Kidney capillary endothelial cell (primary cell): ENCODE measurements at places on chromosomes 2 and 18.
A peak's percentile ranks its signal among the peaks of the same experiment; 100 is the strongest.

GRCh38 chr2:200364142-200364541, 57.6 kb downstream of the SPATS2L start:
- no peak for DNase-seq

DNA sequence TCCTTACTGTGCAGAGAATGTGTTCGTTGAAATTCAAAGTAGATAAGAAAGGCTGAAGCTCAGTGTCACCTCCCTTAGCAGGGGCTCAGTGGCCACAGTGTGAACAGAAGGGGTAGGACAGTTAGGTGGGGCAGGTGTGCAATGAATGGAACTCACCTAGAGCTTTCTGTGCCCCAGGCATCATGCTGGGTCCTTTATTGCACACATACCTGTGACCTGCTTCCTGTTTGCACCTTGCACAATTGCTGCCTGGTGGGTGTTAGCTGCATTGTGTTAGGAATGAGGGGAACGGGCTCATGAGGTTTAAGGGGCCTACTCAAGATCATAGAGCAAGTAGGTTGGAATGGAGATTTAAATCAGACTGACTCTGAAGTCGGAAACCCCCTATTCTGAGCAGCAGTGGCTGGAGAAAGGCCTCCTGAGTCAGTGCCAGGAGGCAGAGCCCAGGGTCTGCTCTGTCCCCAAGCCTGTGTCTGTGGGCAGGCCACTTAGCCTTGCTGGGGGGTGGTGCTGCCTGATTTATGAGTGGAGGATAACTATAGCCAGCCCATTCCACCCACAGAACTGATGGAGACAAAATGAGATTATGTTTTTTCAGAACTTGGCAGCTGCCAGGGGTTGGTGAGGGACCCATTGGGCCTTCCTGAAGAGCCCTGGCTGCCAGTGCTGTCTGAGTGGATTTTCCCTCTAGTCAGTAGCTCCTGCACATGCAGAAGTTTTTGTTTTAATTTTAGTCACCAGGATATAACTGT, 76.2 kb downstream of the NPAS2 start:
- no peak for DNase-seq

- DNase-seq: peak; percentile 93
Observed at GRCh38 chr2:1556776-1557466, 143.7 kb downstream of the TPO start.

DNA sequence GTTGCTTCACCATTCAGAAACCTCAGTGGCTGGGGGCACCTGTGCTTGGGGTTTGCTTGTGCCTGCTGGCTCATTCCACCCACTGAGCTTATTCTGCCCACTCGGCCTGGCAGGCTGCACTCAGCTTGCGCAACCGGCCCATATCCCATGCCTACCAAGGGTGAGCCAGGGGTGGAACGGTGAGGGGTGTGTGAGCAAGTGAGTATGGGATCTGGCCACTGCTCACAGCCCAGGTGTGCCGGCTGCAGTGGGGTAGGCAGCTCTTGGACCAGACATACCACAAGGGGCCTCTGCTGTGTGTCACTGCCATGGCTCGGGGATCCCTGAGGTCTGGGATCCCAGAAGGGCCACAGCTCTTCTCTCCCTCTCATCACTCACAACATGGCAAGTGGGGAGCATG, 1000.5 kb upstream of the CRIM1 start:
- no peak for DNase-seq

- peak; percentile 25 for DNase-seq
Observed at GRCh38 chr2:183059561-183059960, 19.0 kb upstream of the DUSP19 start.

- no peak for DNase-seq
Observed at GRCh38 chr2:128154225-128154624, 63.2 kb downstream of the UGGT1 start.

- no peak for DNase-seq
Observed at GRCh38 chr2:195395362-195395761, 261.7 kb upstream of the SLC39A10 start.

DNA sequence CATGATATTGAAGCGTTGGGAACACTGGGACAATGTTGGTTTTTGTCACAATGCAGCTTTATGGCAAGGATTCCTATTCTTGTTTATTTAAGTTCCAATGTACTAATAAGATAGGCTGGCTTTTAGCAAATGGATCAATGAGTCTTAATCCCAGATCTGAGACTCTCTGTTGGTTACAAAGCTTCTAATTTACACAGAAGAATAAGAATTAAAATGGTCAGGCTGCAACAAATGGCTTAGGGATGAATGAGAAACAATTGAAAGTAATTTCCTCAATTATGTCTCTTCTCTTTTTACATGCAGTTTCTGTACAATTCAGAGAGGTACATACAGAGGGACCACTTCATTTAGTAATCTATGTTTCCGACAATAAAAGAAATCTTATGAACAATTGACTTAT, 640.4 kb downstream of the NRXN1 start:
- DNase-seq: no peak

DNA sequence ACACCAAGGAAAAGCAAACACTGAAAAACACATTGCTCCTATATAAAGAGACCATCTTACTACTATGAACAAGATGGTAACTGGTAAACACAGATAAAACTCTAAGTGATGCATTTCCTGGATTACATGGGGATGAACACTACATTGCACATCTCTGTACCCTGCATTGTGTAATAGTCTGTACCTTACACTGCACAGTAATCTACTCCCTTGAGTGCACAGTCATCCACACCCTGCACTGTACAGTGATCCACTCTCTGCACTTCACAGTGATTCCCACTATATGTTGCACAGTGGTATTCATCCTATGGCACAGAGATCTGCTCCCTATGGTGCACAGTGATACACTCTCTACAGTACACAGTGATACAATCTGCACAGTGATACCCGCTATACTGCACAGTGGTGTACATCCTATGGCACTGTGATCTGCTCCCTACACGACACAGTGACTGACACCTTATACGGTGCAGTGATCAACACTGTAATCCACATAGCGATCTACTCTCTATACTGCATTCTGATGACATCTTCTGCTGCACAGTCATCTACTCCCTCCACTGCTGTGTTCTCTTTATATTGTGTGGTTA, 462.2 kb upstream of the RGPD4 start:
- DNase-seq: no peak

- DNase-seq: no peak
Observed at GRCh38 chr2:239181903-239182581, 218.8 kb downstream of the HDAC4 start.

- DNase-seq: no peak
Observed at GRCh38 chr18:8745355-8746014, 40.1 kb downstream of the MTCL1 start.

GRCh38 chr18:69934601-69935265, 12.9 kb downstream of the CD226 start:
- no peak for DNase-seq

DNA sequence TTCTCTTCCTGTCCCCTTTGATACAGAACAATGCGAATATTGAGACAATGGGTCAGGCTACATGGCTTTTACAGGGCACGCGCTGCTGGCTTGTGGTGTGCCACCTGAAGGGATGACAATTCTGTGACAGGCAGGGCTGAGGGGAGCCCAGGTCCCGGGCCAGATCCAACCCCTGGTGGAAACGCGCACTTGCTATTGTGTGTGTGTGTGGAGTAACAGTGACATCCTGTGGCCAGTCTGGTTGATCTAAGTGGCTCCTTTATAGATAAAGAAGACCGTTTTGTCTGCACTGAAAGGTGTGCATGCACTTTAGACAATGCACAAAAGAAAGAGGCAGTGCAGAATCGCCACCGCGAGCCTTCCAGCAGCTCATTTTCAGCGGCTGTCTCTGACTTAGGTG, 273.6 kb downstream of the HRH4 start:
- DNase-seq: peak; percentile 5

DNA sequence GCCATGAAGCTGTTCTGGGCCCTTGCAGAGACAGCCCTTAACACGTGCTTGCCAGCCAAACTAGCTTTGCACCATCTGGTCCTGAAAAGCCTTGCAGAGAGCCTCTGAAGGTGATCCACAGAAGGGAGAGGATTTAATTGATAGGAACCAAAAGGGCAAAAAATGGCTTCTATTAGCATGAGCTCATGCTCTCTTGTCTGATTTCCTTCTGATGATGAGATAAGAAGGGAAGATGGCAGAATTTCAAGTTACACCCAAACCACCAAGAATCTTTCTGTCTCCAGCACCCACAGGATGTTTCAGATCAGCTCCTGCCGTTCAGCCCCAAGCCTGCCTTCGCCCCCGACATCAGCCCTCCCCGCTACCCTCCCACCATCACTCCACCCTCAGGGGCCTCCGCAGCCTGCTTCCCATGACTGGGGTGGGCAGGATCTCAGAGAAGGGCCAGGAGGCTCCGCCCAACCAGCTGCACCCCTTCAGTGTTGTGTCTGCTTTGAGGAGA, 23.4 kb upstream of the GLI2 start:
- no peak for DNase-seq

GRCh38 chr18:2644535-2644934, 11.0 kb upstream of the SMCHD1 start:
- DNase-seq: no peak

GRCh38 chr18:51426996-51427395, 229.5 kb upstream of the MEX3C start:
- no peak for DNase-seq

DNA sequence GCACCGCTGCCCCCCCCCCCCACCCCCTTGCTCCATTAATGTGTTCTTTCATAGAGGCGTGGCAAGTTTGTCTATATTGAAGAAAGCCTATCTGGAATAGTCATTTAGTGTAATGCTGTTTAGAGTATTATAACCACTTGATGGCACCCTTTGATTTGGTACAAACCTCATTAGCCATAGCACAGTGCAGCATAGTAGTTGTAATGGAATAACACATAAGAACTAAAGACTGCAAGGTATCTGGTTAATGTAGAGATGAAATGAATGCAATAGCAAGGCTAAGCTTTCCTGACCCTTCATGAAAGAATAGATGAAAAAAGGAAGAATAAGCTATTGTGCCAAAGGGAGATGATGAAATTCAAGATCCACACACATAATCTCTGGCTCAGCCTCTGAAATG, 81.9 kb downstream of the EHBP1 start:
- DNase-seq: peak; percentile 40

- no peak for DNase-seq
Observed at GRCh38 chr2:144233317-144233716, 286.6 kb downstream of the ZEB2 start.

GRCh38 chr18:3060667-3061580, 48.0 kb upstream of the LPIN2 start:
- DNase-seq: peak; percentile 53

DNA sequence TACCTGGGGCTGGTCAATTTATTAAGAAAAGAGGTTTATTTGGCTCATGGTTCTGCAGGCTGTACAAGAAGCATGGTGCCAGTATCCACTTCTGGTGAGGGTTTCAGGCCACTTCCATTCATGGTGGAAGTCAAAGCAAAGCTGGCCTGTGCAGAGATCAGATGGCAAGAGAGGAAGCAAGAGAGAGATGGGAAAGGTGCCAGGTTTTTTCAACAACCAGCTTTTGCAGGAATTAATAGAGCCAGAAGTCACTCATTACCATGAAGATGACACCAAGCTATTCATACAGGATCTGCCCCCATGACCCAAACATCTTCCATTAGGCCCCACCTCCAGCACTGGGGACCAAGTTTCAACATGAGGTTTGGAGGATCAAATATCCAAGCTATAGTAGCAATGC, 56.8 kb upstream of the ST3GAL5 start:
- no peak for DNase-seq

DNA sequence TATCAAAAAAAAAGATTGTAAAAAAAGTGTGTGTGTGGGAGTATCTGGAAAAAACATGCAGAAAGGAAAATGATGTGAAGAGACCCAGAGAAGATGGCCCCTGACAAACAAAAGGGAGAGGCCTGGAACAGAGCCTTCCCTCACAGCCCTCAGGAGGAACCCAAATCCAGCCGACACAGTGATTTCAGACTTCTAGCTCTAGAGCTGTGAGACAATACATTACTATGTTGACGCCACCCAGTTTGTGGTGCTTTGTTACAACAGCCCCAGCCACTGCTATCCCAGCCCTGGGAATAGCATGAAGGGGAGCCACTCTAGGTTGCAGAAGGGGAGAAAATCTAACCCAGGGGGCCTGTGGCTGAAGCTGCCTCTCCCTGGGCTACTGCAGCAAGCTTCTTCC, 59.0 kb upstream of the ZBTB7C start:
- no peak for DNase-seq

- DNase-seq: no peak
Observed at GRCh38 chr18:51580580-51580979, 383.1 kb upstream of the MEX3C start.

DNA sequence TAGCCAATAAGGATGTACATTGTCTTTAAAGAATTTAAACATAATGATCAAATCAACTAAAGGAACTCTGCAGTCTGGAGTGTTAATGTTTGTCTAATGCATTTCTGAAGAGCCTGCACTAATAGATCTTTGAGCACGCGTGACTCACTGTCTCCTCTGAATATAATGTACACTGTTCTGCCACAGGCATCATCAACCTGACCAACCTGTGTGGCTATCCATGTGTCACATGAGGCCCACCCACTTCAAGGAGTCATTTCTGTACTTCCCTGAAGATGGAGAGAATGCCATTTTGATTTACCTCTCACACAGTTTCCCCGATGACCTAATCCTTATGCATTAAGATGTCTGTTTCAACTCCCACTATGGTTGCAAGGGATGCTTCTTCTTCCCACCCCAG, 434.0 kb upstream of the SPHKAP start:
- DNase-seq: no peak

- DNase-seq: no peak
Observed at GRCh38 chr2:129443235-129443864, 536.1 kb upstream of the RAB6C start.

GRCh38 chr2:212968284-212969081, 182.9 kb downstream of the IKZF2 start:
- no peak for DNase-seq

DNA sequence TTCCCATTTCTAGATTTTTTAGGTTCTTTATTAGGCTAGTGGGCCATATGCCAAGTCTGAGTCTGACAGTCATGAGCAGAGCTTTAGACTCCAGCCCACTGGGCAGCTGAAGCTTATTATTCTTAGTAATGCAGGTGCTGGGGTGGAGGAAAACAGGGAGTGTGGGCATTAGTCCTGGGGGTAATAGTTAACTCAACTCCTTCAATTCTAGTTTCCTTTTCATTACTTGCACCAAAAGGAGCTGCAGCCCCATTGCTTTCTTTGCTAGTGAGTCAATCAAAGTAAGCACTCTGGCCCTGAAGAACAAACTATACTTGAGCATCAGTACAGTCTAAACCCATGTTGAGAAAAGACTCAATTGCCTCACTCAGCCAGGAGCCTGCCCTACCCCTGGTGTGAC, 35.5 kb downstream of the ICOS start:
- DNase-seq: no peak

DNA sequence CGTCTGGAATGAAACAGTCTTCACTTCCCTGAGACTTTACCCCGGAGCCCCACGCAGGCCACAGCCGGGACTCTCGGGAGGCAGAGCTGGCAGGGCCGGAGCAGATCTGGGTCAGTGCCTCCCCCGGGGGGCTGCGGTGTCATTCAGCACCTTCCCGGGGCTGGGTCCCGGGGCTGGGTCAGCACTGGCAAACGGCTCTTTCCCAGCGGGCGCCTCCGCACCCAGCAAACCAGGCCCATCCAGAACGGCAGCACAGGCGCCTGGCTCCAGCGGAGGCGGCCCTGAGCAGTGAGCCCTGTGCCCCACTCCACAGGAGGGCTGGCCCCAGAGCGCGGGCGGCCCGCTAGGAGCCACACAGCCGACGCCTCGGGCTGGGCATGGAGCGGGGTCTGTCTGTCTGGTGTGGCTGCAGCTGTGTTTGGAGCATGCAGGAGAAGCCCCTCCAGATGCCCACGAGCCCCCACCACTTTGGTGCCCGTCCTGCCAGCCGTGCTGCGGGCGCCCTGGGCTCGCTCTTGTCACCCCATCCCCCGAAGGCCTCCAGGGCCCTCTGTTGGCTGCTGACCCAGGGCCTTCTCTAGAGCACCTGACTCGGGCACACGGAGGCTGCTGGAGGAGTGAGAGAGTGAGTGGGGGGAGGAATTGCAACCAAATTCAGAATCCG, 132.1 kb upstream of the CTDP1 start:
- no peak for DNase-seq
